ENCODE measurements at places on chromosomes 6 and 20. TPM values are rescaled to one million over a fixed set of nuclear protein-coding genes. Genes with fewer than 3 reads are reported as not detected.

The MEI4 gene
- total RNA-seq: not detected

The ZBTB22 gene
- 16.5 TPM for total RNA-seq

The PTPRT gene
- not detected for total RNA-seq

The TREML2 gene
- 21.5 TPM for total RNA-seq

The TRIM31 gene
- total RNA-seq: not detected

The RHAG gene
- total RNA-seq: not detected

The PHIP gene
- total RNA-seq: 34.0 TPM

The ZC2HC1B gene
- not detected for total RNA-seq

- H3K27ac ChIP-seq: no peak overlapping the region
- no peaks in the 10 kb centered on the region for H3K36me3 ChIP-seq
- H3K4me1 ChIP-seq: peaks cover 17% of the 10 kb centered on the region
- no peak overlapping the region for H3K4me3 ChIP-seq
- DNase-seq: no peak
- H3K27me3 ChIP-seq: no peaks in the 10 kb centered on the region
Measured at GRCh38 chr20:41234546-41234945, 83.0 kb downstream of the ZHX3 start.

DNA sequence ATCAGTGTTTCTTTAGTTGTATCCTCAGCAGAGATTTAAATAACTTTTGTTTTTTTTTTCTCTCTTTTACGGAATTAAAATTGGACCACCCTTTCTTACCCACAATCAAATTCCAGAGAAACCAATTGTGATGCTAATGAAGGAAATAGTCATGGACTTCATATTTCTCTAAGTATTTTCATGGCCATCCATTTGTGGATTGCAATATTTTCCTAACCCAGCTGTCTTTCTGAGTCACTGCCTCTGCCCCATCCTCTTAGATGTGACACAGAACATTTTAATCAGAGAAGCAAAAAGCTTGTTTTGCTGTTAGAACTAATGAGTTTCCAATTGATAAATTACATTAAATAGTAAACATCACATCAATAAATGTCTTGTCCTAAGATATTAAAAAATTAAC, 405.5 kb upstream of the ADGRB3 start:
- no peak for DNase-seq
- no peaks in the 10 kb centered on the region for H3K4me1 ChIP-seq
- H3K27ac ChIP-seq: no peak overlapping the region
- H3K36me3 ChIP-seq: no peaks in the 10 kb centered on the region

- no peak overlapping the region for H3K27ac ChIP-seq
- H3K4me3 ChIP-seq: no peak overlapping the region
- no peak for DNase-seq
- H3K27me3 ChIP-seq: no peaks in the 10 kb centered on the region
- H3K36me3 ChIP-seq: no peaks in the 10 kb centered on the region
Measured at GRCh38 chr6:6193221-6193745, 127.2 kb downstream of the F13A1 start.

GRCh38 chr20:36547186-36548005, 6.1 kb downstream of the MYL9 start:
- no peak for DNase-seq
- no peak overlapping the region for H3K4me3 ChIP-seq

DNA sequence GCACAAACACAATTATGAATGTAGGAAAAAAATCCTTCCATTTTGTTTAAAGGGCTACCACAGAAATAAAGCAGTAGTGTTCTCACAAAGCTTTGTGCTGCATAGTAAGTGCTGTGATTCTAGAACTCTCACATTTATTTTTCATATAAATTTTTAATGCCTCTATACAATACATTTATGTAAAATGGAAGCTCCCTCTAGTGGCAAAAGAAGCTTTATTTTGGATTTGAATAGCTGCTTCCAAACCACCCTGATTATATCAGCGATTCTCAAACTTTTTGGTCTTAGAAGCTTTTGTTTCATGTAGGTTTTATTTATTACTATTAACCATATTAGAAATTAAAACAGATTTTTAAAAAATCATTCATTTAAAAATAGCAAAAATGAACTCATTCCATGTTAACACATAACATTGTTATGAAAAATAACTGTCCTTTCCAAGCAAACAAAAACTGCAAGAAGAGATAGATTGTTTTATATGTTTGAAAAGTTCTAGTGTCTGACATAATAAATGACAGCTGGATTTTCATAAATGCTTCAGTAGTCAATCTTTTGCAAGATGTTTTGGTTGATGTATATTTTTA, 38.4 kb downstream of the HS3ST5 start:
- no peak for DNase-seq
- no peak overlapping the region for H3K27ac ChIP-seq
- no peaks in the 10 kb centered on the region for H3K36me3 ChIP-seq

GRCh38 chr6:19070520-19070919, 683.4 kb downstream of the RNF144B start:
- no peak overlapping the region for H3K4me3 ChIP-seq
- DNase-seq: no peak

GRCh38 chr6:132464538-132465256, 48.2 kb downstream of the STX7 start:
- H3K4me1 ChIP-seq: no peaks in the 10 kb centered on the region
- DNase-seq: no peak
- no peak overlapping the region for H3K4me3 ChIP-seq
- no peaks in the 10 kb centered on the region for H3K27me3 ChIP-seq
- no peak overlapping the region for H3K27ac ChIP-seq
- peaks cover 31% of the 10 kb centered on the region for H3K36me3 ChIP-seq

DNA sequence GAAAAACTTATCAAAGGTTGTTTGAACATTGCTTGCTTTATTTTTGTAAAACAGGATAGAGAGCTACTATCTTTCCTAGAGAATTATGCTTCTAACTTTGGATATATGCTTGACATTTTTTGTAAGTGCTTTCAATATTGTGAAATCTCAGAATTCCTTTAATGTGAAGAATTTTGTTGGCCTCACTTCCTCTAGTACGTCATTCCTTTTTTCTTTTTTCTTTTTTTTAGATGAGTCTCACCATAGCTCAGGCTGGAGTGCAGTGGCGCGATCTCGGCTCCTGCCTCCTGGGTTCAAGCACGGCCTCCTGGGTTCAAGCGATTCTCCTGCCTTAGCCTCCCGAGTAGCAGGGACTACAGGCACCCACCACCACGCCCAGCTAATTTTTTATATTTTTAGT, 668.1 kb downstream of the RFPL4B start:
- H3K4me1 ChIP-seq: no peaks in the 10 kb centered on the region
- H3K4me3 ChIP-seq: no peak overlapping the region
- no peaks in the 10 kb centered on the region for H3K27me3 ChIP-seq
- H3K36me3 ChIP-seq: no peaks in the 10 kb centered on the region
- no peak overlapping the region for H3K27ac ChIP-seq

DNA sequence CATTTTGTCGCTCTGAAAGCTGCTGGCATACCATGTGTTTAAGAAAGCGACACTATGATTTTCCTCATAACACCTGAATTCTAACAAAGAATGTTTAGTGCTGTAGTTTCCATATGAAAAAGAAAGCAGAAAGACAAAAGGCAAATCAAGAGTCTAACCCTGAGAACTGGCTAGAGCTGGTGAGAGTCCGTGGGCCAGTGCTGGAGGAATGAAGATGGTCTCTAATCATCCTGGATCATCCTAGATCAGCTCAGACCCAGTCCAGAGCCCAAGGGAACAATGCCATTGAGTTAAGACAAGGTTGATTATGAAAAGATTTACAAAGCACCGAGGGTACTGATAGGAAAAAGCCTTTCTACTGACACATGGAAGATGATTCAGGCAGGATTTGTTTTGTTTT, 73.0 kb upstream of the MYLIP start:
- no peak overlapping the region for H3K4me3 ChIP-seq
- H3K27me3 ChIP-seq: peaks cover 6% of the 10 kb centered on the region
- no peak overlapping the region for H3K27ac ChIP-seq
- H3K4me1 ChIP-seq: peaks cover 3% of the 10 kb centered on the region

Measured in activated CD4-positive, alpha-beta memory T cell treated with anti-CD3 and anti-CD28 coated beads, Interleukin-2, amount 10 ng/mL, durations not matched to agents 7 days and 5 days (primary cell).